Type B pancreatic cell (in vitro differentiated cells): ENCODE measurements at places on chromosomes 1 and 21. TPM values are rescaled to one million over a fixed set of nuclear protein-coding genes. Genes with fewer than 3 reads are reported as not detected.

- peaks cover 3% of the 10 kb centered on the region for H3K27me3 ChIP-seq
- H3K36me3 ChIP-seq: no peaks in the 10 kb centered on the region
- peak overlapping the region; percentile 24 for H3K4me3 ChIP-seq
- DNase-seq: peak; percentile 45
Measured at GRCh38 chr1:53576381-53576801, 117.2 kb downstream of the DMRTB1 start.

- H3K27ac ChIP-seq: no peak overlapping the region
- peaks cover 33% of the 10 kb centered on the region for H3K27me3 ChIP-seq
- H3K4me1 ChIP-seq: peaks cover 4% of the 10 kb centered on the region
- H3K4me3 ChIP-seq: no peak overlapping the region
- H3K36me3 ChIP-seq: no peaks in the 10 kb centered on the region
- DNase-seq: no peak
Measured at GRCh38 chr1:100530880-100531487, 7.0 kb upstream of the GPR88 start.

Gene ADCY10
- total RNA-seq: 0.14 and 0.39 TPM in 2 replicates

DNA sequence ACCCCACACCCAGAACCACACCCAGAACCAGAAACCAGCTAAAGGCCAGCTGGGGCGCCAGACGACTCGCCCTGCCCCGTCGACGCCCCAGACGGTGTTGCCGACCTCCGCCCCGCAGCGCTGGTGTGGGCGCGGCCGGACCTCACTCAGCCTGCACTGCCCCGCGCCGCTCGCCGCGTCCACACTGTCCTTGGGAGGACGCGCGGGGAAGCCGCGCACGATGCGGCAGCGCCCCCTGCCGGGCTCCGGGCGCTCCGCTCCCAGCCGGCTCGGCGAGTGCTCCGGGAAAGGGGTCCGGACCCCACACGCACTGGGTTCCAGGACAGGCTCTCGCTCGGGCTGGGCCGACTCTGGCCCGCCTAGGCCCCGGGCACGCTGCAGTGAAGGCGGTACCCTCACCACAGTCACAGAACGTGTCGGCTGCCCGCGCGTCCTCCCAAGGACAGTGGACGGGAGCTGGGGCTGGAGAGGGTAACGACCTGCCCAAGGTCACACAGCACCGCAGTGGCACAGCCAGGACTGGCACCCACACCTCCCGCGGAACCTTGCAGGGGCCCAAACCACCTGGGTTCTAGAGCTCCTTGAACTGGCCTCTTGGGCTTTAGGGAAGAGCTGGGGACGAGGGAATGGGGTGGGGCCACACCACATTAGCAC, 90.2 kb downstream of the DMRTA2 start:
- H3K27ac ChIP-seq: no peak overlapping the region
- H3K4me1 ChIP-seq: no peaks in the 10 kb centered on the region
- peak; percentile 77 for DNase-seq
- no peaks in the 10 kb centered on the region for H3K36me3 ChIP-seq
- H3K27me3 ChIP-seq: peaks cover 78% of the 10 kb centered on the region
- H3K4me3 ChIP-seq: peak overlapping the region; percentile 81

DNA sequence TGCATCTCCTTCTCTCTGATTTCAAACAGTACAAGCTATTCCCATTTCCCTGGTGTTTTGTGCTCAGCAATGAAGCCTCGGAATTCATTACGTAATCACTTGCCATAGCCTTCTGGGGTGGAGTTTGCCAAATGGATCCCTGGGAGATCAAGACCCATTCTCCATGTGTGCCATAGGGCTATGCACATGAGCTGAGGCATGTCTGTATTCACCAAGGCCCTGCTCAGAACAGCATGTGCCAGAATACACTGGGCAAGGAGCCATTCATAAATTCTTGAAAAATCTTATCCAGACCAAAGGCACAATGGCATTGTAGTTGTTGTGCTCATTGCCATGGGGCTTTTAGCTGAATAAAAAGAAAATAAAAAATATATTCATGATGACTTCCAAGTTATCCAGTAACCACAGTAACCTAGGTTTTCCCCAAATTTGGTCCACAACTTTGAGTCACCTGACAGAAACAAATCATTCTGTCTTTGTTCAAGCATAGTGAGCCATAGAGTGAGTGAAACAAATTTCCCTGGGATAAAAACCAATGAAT, 53.0 kb downstream of the CRB1 start:
- no peaks in the 10 kb centered on the region for H3K27me3 ChIP-seq
- H3K36me3 ChIP-seq: no peaks in the 10 kb centered on the region
- peaks cover 3% of the 10 kb centered on the region for H3K4me1 ChIP-seq
- H3K27ac ChIP-seq: no peak overlapping the region
- no peak overlapping the region for H3K4me3 ChIP-seq
- no peak for DNase-seq

DNA sequence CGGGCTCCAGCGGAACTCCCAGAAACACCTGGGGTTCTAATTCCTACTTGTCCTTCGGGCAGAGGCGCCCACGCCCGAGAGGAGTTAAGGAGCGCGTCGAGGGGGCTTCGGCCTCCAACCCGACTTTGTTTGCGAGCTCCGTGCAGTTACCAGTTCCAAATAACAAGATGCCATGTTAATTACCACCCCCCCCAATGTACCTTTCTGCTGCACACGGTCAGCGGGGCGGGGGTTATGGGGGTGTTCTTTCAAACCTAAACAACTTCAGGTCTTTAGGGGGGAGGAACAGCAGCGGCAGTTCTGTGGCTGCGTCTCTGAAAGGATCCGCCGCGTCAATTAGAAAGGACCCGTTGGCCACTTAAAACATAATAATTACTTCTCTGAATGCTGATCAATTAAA, 114.8 kb downstream of the PRDM16 start:
- H3K27ac ChIP-seq: no peak overlapping the region
- H3K27me3 ChIP-seq: peaks cover 24% of the 10 kb centered on the region
- DNase-seq: no peak
- peaks cover 38% of the 10 kb centered on the region for H3K4me1 ChIP-seq

- peaks cover 3% of the 10 kb centered on the region for H3K4me1 ChIP-seq
- no peak overlapping the region for H3K27ac ChIP-seq
- no peak for DNase-seq
- H3K27me3 ChIP-seq: peaks cover 11% of the 10 kb centered on the region
- H3K36me3 ChIP-seq: no peaks in the 10 kb centered on the region
Measured at GRCh38 chr1:4004635-4005430, 104.8 kb upstream of the C1orf174 start.

Gene FCRL1
- total RNA-seq: not detected in 2 replicates

DNA sequence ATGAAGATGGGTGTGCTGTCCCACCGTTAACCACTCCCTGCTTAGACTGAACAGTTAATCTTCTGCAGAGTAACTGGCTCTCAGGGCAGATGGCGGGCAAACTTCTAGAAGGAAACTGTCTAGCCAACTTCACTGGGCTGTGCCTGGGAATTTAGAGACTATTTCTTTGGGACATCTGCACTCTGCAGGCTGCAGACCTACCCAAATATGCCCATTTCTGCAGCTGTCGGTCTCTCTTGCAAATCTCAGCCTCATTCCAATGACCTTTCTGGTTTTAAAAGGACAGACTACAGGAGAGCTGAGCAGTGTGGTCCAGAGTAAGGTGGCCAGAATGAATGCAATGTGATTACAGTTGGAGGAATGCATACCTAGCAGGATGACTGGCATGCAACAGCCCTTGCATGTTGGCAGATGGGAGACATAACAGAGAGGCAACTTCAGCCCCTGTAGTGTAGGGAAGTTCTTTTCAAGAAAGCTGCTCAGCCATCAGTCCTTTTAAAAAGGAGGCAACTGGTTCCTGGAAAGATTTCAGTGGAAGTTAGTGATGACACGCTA, 26.3 kb upstream of the IL20 start:
- H3K4me1 ChIP-seq: no peaks in the 10 kb centered on the region
- DNase-seq: no peak
- peaks cover 49% of the 10 kb centered on the region for H3K27me3 ChIP-seq
- H3K4me3 ChIP-seq: no peak overlapping the region

DNA sequence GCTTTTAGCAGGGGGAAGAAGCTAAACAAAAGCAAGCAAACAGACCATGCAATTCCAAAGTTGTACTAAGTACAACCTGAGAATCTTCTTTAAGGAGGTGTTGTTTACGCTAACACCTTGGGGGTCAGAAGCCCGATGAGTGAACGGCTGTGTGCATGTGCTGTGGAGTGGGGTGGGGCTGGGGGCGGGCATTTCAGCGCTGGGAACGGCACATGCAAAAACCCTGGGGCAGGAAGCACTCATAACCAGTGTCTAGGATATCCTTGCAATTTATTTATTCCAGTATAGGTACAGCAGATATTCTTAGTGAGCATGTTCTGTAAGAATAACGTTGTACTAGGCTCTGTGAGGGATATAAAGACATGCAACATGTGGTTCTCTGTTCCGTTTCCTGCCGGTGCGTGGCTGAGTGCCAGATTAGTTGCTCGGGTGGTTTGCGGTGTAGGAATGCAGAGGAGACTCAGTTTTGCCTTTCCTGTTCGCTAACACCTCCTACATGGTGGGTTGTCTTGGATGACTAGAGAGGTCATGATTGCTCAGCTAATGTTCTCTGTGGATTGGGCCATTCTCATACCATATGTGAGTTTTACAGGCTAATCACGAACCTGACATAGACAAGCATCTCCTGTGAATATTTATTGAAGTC, 3.7 kb downstream of the FASLG start:
- DNase-seq: no peak
- no peaks in the 10 kb centered on the region for H3K36me3 ChIP-seq
- H3K4me3 ChIP-seq: no peak overlapping the region
- H3K27ac ChIP-seq: no peak overlapping the region

Gene NPPA
- not detected in 2 replicates for total RNA-seq

- H3K27me3 ChIP-seq: peaks cover 3% of the 10 kb centered on the region
- H3K36me3 ChIP-seq: no peaks in the 10 kb centered on the region
- no peaks in the 10 kb centered on the region for H3K4me1 ChIP-seq
- H3K27ac ChIP-seq: no peak overlapping the region
Measured at GRCh38 chr21:25405984-25406383, 201.3 kb downstream of the MRPL39 start.

DNA sequence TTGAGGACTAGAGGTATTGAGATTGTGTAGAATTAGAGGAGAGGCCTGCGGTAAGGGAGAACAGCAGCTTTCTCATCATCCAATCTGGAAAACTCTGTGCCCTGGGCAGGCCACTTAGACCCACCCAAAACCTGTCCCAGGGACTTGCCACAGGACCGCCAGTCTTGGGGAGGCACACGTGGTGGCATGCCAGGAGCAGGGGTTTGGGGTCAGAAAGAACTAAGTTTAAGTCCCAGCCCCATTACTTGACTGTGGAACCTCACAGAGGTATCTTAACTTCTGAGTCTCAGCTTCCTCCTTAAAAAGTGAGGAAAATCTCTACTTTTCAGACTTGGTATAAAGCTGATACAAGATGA, 356.6 kb downstream of the HHAT start:
- H3K4me3 ChIP-seq: no peak overlapping the region
- no peak overlapping the region for H3K27ac ChIP-seq
- DNase-seq: no peak

DNA sequence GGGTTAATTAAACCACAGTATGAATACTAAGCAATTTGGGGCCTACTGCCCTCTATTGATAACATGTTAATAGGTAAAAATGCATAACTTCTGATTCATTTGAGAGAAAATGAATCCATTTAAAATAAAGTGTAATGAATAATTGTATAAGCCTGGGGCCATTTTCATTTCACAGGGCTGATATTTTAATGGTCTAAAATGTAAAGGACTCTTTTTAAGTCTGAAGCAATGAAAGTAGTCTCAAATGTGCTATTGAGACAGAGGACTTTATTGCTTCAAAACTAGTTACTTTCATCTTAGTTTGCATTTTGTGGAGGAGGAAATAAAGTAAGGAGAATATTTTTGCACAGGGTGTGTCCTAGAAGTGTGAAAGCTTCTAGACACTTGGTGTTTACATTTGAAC, 155.4 kb downstream of the TLR5 start:
- H3K36me3 ChIP-seq: peaks cover 7% of the 10 kb centered on the region
- H3K4me3 ChIP-seq: no peak overlapping the region
- H3K27ac ChIP-seq: no peak overlapping the region
- no peak for DNase-seq

Gene TRIM46
- total RNA-seq: 2.0 and 8.1 TPM in 2 replicates

Gene LCE1D
- not detected in 2 replicates for total RNA-seq

Gene HFM1
- 1.5 and 7.1 TPM in 2 replicates for total RNA-seq

DNA sequence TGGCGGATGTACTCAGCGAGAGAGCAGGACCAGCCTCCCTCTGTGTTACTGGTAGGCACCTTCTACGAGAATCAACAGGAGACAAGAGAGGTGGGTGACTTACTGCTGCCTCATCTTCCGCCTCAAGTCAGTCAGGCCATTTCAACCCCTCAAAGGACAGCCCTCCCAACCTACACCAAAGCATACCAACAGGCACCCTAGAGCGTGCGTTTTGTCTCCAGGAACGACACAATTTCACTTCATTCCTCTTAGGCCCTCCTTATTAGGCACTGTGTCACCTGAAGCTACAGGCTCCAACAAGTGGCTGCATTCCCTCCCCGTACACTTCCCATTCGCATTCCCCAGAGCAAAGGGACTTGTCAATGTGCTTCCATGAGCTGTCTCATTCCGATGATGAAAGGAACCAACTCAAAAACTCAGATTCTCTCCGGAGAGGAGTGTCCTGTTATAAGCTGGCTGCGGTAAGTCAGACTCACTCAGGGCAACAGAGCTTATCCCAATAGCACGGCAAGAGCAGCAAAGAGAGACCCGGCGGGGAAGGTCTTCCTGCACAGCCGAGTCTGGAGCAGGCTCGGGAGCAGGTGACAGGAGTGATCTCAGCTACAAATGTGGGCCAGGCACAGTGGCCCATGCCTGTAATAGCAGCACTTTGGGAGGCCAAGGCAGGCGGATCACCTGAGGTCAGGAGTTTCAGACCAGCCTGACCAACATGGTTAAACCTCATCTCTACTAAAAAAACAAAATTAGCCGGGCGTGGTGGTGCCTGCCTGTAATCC, 120.6 kb upstream of the IFFO2 start:
- peak overlapping the region; percentile 11 for H3K27ac ChIP-seq
- H3K27me3 ChIP-seq: no peaks in the 10 kb centered on the region
- DNase-seq: no peak
- peaks cover 32% of the 10 kb centered on the region for H3K36me3 ChIP-seq
- H3K4me3 ChIP-seq: no peak overlapping the region

Gene TSPEAR
- 0.34 and 0.59 TPM in 2 replicates for total RNA-seq

DNA sequence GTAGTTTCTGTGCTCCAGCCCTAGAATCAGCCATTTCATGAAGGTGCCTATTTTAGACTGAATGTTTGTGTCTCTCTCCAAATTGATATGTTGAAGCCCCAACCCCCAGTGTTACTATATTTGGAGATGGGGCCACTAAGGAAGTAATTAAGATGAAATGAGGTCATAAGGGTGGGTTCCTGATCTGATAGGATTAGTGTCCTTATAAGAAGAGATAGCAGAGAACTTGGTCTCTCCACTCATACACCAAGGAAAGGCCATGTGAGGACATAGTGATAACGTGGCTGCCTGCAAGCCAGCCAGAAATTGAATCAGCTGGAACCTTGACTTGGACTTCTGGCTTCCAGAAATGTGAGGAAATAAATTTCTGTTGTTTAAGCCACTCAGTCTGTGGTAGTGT, 12.3 kb downstream of the RAVER2 start:
- no peak overlapping the region for H3K27ac ChIP-seq
- no peak overlapping the region for H3K4me3 ChIP-seq
- DNase-seq: no peak
- H3K36me3 ChIP-seq: peaks cover 23% of the 10 kb centered on the region

Gene NIT1
- 42.4 and 47.5 TPM in 2 replicates for total RNA-seq

GRCh38 chr1:231040019-231040799, at the start of gene FAM89A:
Gene FAM89A (minus strand): TSS chr1:231040254. CDS start chr1:231040211, 43 bp downstream.
- DNase-seq: peak; percentile 79
- H3K27ac ChIP-seq: peak within 1 kb of the TSS; percentile 62
- peak within 1 kb of the TSS; percentile 87 for H3K4me3 ChIP-seq
- peaks cover 16% of the 10 kb centered on the region for H3K27me3 ChIP-seq
- H3K4me1 ChIP-seq: peaks cover 16% of the 10 kb centered on the region

- H3K4me1 ChIP-seq: no peaks in the 10 kb centered on the region
- H3K36me3 ChIP-seq: no peaks in the 10 kb centered on the region
- no peak overlapping the region for H3K27ac ChIP-seq
Measured at GRCh38 chr1:43331688-43332087, 5.9 kb upstream of the MPL start.
